ENCODE measurements at places on chromosomes 5 and 9.
A peak's percentile ranks its signal among the peaks of the same experiment; 100 is the strongest.

DNA sequence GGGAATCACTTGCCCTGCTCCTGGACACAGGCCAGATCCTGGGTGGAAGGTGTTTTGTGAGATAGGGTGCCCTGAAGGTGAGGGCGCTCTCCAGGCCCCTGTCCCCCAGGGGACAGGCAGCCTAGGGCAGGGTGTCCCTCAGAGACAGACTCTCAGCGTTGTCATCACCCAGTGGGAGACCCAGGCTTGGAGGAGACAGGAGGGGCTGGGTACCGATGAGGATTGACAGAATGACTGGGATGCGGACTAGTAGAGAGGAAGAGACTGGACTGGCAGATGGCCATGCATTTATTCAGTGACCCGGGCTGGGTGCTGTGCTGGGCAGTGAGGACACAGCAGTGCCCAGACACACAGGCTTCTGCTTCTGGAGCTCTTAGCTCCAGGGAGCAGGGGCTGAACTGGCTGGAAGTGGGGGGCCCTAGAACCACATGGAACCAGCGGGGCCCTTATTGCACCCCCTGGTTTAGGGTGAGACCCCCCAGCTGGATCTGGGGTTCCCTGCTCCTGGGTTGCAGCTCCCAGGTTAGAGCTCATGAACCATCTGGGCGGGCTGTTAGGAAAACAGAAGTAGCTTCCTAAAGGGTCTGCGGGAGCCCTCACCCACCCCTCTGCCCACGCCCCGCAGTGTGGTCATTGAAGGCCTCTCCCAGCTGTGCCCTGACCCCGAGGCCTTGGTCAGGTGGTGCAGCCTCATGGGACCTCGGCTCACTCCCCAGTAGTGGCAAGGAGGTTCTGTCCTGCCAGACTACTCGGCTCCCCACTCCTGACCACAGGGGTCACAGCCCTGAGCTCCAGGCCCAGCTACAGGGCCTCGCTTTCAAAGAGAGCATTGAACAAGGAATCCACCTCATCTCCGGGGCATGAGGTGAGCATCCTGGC is 116.7 kb upstream of the LMX1B start:
- DNase-seq: no peak

DNA sequence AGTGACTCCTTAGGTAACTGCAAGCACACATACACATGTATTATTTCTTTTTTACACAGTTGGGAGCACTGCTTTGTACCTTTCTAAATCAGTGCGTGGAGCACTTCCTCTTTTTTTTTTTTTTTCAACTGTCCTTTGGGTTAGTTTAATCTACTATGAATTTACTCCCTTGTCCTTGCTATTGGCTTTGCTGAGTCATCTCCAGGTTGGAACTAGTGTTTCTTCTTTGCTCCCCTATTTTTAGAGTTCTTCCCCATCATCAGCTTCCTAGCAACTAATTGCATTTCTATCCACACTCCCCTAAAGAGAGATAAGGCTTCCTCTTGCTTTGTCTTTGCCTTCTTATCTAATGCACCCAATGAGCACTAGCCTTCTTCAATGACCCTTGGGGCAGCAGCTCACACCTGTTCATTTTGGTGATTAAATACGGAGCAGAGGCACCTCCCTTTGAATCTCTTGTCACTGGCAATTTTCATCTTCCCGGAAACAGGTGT is 24.3 kb downstream of the S100Z start:
- peak; percentile 95 for DNase-seq

GRCh38 chr5:11507156-11507910 is 396.9 kb downstream of the CTNND2 start:
- DNase-seq: peak; percentile 9

- no peak for DNase-seq
Measured at GRCh38 chr5:171660434-171660833, 125.2 kb upstream of the SMIM23 start.

DNA sequence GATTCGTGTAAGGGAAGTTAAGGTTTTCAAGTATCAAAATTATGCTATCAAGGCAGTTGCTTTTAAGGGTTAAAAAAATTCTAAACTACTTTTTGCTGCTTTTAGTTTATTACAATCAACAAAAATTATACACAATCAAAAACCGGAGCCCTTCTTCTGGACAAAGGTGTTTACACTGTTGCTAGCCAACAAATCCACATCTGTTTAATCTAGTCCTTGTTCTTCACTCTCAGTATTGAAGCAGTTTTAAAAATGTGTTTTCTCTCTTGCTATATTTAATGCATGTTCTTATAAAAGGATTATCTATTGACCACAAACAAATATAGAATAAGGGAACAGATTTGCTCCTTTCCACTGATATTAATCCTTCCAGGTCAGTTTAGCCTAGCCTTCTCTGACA is 2.5 kb downstream of the FEM1C start:
- peak; percentile 31 for DNase-seq

DNA sequence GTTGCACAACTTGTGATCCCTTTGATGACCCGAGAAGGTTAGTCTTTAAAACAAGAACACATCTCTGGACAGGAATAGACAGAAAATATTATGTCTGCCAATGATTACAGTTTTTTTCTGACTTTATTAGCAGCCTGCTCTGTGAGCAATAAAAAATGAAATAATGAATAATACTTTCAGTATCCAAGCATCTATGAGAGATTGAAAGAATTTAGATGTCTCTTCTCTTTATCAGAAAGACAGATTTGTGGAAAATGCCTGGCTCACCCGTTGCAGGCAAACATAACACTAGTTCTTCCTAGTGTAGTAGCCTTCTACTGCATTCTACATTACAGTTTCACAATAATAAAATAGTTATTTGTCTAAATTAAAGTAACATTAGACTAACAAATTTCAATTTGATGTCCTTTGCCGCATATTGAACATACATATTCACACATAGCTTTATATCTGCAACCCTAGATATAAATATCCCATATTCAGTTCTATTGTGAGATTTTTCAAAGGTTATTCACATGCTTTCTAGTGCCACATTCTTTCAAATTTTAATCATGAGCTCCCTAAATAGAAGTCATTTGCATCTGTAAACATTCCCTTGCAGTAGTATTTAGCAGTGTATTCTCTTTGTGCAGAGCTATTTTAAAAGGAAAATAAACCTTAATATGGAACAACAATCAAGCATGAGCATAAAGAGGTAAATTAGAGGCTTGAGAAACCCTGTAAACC is 267.3 kb downstream of the EFNA5 start:
- peak; percentile 61 for DNase-seq

GRCh38 chr9:107810461-107810961 is 320.9 kb upstream of the KLF4 start:
- DNase-seq: no peak

DNA sequence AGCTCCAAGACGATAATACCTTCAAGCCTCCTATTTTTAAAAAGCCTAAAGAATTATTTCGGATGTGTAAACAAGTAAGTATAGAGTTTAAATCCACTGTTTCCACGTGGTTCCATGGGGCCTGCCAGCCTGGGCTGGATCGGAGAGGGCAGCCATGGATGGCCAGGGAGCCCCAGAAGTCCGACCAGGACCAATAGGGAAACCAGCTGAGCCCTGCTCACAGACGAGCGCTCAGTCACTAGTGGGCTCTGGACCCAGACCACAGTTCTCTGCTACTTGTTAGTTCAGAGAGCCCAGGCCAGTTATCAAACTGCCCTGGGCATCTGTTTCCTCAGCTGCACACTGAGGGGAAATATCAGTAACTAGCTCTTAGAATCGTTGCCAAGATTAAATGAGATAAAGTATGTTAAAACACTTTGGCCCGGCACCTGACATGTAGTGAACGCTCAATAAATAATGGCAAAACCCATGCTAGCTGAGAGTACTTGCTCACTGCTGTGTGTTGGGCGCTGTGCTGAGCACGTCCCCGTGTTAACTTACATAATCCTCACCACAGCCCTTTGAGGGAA is 124.8 kb downstream of the RGS3 start:
- DNase-seq: no peak

- peak; percentile 50 for DNase-seq
Measured at GRCh38 chr5:123882965-123883345, 371.0 kb downstream of the CSNK1G3 start.

GRCh38 chr5:77995793-77996409 is 219.8 kb upstream of the TBCA start:
- DNase-seq: peak; percentile 52

DNA sequence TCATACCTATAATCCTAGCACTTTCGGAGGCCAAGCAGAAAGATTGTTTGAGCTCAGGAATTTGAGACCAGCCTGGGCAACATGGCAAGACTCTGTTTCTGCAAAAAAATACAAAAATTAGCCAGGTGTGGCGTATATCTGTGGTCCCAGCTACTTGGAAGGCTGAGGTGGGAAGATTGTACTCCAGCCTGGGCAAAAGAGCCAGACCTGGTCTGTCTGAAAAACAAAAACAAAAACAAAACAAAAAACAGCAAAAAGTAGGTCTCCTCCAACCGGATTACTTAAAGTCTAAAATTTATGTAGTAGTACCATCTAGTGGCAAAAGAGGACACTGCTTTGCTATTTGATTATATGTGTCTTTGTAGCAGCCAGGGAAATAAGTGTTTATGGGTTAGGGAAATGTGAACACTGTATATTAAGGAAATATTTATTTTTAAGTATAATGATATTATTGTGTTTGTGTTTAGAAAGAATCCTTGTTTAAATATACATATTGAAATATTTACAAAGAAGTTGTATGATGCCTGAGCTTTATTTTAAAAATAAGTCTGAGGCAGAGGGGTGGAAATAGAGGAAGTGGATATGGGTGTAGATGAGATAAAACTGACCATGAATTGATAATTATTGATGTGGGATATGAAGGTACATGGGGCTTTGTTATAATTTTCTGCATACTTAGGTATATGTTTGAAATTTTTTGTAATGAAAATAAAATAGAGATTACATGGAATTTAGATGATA is 20.0 kb downstream of the APC start:
- peak; percentile 74 for DNase-seq

DNA sequence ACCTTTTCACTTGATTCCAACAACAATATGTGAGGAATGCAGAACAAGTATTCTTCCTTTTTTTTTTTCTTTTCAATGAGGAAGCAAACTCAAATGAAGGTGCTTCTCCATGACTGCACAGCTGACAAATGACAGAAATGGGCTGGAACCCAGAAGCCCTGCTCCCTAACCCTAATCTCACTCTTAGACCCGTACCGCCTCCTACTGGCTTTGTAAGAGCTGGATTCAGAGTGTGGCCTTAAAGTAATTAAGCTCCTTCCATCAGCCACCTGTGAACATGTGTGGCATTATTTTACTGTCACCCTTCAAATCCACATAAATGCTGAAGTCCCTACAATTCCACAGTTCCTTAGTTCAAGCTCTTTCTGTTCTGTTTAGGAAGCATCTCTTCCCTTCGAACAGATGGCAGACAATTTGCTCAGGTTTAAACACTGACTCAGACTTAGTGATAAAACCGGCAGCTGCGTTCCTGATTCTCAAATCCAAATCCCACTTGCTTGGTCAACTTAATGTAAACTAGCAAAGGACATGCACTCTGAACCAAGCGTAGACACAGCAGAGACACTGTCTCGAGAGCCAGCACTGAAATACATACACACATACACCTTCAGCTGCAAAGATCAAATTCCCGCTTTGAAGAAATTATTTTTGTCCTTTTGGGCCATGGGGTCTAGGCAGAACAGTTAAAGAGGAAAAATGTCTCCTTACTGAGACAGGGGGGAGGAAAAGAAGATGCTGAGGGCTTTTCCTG is 316.7 kb upstream of the TLE4 start:
- DNase-seq: peak; percentile 90

DNA sequence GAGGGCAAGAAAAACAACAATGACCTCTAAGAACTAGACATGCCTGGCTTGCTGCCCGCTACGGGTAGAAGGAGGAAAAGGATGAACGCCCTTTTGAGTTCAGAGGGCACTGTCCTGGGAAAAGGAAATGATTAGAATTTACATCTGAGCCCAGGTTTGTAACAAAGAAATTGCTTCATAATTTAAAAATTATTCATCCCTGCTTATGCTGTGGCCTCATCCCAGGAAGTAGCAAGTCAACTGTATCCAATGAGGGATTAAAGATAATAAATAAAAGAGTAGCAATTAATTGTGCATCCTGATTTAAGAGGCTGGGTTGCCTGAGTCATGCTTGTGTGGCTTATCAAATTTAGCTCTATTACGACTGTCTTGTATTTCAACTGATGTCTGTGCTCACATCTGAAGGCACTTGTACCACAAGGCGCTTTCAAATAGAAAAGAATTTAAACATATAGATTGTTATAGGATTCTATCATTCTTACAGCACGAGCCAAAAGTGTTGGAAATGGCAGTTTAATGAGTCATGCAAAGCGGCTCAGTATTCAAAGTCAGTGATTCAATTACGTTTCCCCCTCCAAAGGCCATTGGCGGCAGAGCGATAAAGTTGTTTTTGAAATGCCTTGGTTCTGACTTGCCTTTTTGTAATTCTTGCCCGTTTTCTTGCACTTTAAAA is 40.0 kb upstream of the DMRT1 start:
- DNase-seq: no peak

- no peak for DNase-seq
Measured at GRCh38 chr9:131693651-131694597, 46.0 kb downstream of the RAPGEF1 start.

DNA sequence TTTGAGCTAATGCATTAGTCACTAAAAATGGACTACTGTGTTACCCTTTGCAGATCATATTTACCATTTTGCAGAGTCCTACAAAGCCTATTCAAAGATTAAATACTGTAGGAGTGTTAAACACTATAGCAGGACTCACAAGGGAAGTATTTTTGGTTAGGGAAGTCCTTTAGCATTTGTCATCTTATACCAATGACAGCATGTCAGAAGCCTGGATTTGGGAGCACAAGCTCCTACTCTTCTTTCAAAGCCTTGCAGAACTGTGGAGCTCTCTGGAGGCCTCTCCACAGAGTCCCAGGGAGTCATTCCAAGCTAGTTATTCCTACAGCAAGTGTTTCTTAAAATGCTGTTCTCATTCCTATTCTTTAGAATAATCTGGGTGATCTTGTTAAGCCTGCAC is 288.8 kb downstream of the PIK3R1 start:
- DNase-seq: no peak

DNA sequence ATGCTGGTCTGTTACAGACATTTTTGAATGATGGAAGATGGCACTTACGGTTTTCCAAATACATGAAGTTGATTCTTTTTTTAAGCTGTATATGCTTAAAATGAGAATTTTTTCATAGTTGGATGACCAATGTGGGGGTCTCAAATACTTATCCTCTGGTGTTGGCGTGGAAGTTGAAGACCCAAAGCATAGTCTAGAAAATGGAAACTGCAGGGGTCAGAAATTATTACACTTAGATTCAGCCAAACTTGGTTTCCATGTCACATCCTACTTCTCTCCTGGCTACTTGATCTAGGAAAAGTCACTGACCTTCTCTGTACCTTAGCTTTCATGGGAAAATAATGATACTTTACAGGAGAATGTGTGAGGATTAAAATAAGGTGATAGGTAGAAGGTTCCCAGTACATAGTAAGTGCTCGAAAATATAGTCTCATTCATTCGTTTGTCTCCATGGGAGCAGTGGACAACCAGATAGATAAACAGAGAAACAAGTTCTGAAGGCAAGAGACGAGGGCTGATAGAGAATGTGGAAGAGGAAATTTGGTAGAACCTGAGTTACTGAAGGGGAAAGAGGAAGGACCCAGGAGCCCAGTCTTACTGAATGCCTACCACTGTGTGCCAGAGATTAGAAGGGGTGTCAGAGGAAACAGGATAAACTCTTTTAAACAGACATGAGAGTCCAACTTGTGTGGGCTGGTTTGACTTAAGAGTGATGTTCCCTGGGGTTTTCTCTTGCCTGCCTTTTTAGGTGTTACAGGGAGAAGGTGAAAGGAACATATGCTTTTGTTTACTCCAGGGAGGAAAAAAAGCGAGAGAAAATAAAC is 560.3 kb upstream of the KLF4 start:
- peak; percentile 44 for DNase-seq

Data from NCI-H69 (cell line).